AG04450 (cell line): ENCODE measurements at places on chromosomes 12 and 14.

DNA sequence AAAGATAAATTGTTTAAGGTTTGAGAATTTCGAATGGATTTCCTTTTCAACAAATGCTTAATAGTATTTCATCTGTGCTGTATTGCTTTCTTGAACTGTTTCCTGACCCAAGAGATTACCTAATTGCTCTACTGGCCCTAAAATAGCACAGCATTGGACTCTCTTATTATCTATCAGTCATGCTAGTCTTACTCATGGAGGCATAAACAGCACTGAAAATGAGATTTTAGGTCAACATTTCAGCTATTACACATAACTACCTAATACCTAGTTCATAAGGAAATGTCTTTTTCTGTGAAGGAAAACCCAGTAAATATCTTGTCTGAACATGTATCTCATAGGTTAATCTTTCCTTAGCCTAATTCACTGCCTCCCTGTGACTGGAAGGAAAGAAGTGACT, 4.3 kb upstream of the ABCD2 start:
- no peak for DNase-seq

DNA sequence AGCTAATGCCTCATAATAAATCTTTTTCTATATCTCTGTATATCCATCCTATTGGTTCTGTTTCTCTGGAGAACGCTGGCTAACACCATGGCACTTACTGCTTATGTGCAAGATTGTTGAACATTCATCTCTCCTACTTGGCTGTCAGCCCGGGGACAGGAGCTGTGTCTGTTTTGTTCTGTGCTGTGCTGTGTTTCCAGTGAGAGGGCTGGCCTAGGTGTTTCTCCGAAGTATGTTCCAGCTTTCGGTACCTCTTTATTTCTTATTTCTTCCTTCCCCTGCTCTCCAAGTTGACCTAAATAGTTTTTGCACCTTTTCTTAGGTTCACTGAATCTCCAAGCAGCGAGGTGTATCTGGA, 18.8 kb upstream of the NR4A1 start:
- no peak for DNase-seq

DNA sequence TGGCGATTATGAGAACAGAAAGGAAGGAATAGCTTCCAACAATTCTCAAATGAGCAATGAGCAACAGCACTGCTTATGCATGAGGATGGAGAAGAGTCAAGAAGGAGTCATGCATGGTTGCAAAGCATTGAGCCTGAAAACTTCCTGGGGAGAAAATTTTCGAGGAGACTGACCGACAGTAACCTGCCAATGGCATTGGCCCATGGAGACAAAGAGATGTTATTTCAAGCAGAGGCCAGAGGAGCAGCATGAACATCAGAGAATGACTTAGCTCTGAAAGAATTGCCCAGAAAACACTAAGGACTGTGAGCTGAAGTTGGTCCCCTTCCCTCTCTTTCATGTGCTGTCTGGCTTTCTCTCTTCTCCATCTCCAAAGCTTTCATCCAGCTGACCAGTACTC, 343.4 kb downstream of the ADAMTS20 start:
- no peak for DNase-seq

DNA sequence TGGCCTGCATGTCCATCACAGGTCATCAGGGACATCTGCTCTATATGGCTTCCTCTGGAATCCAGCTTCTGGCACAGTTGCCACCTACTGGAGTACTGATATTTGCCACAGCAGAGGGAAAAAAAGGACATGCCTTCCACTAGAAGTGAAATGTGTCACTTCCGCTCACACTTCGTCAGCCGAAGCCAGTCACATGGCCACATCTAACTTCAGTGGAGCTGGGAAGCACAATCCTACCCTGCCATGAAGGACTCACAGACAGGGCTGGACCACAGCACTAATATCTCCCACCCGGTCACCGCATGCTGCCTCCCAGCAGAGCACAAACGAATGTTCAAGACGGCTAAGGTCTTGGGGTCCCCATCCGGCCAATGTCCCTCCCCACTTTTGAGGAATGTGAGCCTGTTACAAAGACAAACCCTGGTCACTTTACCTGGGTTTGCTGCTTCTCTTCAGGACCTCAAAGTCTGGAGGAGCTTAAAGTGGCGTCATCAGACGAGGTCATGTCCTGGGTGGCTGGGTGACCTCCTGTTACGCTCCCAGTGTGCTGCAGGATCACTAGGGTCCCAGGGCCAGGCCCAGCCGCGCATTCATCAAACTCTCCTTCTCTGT, 98.6 kb downstream of the GCH1 start:
- DNase-seq, result no peak

- no peak for DNase-seq
Measured at GRCh38 chr12:107649661-107650061, 35.9 kb upstream of the PWP1 start.

DNA sequence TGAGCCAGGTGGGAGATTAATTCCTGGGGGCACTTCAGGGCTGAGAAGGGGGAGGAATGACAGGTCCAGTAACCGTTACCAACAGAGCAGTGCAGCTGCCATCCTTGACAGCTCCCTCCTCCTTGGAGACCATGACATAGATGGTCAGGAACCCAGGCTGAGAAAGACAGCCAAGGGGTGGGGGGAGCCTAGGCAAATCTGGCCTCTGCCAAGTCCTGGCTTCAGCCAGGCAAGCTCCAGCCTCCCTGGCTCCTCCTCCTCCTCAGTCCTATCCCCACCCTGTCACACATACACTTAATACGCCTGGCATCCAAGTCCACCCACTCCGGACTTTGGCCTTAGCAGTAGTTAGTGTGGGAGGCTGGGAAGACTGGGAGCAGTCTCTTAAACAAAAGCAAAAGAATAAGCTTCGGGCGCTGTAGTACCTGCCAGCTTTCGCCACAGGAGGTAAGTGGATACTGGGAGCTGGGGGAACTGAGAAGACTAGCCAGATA, at the start of gene RDH5:
RDH5 (plus strand) TSS at position 323 of the 494 bp plus-strand sequence. CDS start 792 bp downstream, outside the sequence.
- DNase-seq, result no peak

GRCh38 chr14:23137192-23137812, 18.2 kb upstream of the CEBPE start:
- no peak for DNase-seq

GRCh38 chr12:56007564-56008559, 10.8 kb downstream of the SUOX start:
- DNase-seq, result no peak

DNA sequence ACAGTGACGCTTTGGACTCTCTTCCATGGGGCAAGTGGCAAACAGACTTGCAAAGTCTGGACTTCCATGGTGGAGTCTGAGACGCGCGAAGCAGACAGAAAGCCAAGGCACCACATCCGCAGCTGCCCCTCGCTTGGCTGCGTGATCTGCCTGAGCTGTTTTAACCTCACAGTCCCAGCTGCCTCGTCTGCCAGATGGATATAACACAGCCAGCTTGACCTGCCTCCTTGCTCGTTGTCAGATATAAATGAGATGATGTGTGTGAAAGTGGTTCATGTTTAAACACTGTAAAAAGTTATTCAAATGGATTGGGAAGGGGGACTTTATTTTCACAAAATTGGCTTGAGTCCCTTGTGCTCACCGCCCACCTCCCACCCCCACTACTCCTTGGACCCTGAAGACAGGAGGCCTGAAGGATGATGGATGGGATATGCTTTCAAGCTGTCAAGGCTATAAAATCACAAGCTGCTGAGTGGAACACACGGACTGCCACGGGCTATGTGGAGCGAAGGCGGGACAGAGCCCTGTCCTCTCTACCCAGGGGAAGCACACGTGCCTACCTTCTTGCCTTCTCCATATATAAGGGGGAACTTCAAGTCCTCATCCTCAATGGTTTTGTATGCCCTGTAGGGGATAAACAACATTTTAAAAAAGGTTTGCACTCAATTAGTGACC, 226.9 kb downstream of the MON2 start:
- no peak for DNase-seq

DNA sequence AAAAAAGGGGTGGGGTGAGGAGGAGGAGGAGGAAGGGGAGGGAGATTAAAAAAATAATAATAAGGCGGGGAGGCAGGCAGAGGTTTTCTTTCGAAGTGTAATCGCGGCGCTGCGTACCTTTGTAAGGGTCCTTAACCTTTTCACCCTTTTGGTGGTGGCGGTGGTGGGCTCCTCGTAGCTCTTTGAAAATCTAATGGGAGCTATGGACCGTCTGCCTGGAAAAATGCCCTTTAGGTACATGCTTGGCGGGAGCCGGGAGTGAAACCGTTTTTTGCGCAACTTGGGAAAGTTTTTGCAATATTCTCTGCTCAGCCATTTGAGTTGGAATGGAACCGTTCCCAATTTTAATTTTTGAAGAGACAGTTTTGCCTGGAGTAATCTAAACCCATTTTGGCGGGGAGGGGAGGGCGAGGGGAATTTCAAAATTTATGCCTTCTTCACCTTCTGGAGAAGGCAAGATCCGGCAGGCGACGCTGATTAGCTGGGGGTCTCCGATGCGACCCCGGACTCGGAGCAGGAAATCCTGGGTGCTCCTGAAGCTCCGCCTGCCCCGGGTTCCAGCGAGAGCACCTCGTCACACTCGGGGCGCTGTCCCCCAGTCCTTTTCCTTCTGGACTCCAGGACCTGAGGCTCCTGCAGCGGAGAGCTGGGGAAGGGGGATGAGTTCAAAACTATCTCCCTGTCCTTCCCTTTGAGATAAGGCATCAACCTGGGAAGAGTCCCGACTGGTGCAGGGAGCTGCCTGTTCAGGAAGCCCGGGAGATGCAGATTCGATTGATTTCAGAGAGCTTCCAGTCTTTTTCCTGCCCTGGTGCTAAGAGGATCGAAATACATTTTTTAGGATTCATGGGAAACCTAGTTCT, 74.6 kb upstream of the TBX5 start:
- no peak for DNase-seq

DNA sequence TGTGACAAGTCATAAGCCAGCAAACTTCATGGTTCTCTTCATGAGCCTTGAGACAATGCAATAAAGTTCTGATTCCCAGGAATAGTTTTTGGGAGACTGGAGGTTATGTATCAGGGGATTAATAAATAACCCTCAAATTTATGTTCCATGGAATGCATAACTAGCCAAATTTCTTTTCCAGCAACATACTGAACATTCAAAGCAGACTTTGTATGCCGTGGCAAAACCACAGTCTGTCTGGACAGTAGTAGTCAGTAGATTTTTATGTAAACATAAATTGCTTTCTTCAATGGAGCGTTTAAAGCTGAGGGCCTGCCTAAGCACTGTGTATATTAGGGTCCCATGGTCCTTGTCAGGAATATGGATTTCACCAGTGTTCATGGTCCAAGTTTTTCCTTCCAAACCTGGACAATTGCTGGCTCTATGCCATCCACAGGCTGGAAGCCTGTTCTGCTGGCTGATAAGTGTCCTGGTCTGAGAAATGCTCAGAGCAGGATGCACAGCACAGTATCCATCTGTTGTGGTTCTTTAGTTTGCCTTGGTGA, 144.9 kb downstream of the SRGAP1 start:
- no peak for DNase-seq

DNA sequence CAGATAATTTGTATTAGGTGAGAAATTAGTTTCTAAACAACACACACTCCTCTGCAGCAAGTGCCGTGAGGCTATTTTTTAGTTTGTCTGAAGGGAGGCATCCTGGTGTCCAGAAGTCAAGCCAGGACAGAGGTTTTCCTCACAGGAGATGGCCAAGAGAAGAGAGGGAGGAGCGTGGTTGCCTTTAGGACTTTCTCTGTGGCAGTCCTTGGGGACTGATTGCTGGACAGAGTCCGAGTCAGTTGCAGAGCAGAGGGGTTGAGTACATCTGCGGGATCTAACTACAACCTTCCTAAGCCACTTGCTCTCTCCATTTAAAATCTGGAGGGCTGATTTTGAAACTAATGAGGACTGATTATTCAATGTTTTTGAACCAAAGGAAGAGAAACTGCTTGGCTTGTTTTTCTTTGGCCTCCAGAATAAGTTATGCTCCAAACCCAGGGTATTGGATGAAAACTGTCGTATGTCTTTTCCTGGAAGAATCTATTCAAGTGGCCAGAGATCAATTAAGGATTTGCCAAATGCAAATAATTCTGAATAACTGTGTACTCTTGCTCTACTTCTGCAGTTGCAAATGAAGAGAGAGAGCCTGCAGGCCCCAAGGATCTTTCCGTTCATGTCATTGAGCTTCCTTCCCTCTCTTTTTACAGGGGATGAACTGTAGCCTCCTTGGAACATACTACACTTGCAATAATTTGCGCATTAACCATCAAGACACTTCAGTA, 1.2 kb downstream of the SLCO1C1 start:
- no peak for DNase-seq

DNA sequence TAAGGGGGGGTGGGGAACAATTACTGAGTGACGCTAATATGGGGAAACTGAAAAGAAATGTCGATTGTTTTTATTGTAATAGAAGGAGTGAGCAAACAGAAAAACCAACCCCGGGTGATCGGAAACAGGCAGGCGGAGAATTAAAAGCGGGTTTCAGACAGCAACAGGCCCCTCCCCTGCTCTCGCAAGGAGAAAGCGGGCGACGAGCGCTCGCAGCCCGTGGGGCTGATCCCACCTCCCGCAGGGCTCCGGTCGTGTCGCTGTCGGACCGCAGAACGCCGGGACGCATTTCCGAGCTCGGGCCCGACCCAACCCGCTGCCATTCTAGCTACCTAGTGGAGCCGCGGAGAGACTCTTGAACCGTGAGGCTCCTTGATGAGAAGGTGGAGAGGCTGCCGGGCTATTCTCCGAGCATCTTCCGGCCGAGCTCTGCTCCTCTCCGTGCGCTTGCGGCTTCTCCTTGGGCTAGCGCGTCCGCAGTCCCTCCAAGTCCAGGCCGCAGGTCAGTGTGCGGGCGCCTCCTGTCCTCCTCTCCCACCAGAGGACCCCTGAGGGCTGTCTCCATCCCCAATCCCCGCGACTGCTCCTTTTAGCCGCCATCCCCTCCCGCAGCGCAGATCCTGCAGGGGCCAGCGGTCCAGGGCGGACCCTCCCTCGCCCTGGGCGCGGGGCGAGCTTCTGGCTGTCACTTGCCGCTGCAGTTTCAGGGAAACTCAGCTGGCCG, 4.1 kb upstream of the PAX9 start:
- DNase-seq, result no peak

DNA sequence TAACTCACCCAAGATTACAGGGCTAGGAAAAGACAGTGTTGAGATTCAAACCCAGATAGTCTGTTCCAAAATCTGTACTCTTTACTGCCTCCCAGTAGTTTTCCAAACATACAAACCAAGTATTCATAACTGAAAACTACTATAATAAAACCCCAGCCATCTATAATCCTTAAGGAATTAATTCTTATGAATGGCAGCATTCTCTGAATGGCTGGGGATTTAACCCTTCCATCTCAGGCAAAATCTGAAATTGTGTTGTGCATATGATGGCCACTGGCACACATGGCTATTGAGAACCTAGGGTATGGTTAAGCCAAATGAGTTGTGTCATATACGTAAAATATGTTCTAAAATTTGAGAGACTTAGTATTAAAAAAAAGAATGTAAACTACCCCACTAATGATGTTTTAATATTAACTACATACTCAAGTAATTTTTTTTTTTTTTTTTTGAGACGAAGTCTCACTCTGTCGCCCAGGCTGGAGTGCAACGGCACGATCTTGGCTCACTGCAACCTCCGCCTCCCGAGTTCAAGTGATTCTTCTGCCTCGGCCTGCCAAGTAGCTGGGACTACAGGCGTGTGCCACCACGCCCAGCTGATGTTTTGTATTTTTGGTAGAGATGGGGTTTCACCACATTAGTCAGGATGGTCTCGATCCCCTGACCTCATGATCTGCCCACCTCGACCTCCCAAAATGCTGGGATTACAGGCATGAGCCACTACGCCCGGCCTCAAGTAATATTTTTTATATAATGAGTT, 16.7 kb downstream of the PPP1R13B start:
- no peak for DNase-seq
